ENCODE measurements at places on chromosomes 2 and 18.

DNA sequence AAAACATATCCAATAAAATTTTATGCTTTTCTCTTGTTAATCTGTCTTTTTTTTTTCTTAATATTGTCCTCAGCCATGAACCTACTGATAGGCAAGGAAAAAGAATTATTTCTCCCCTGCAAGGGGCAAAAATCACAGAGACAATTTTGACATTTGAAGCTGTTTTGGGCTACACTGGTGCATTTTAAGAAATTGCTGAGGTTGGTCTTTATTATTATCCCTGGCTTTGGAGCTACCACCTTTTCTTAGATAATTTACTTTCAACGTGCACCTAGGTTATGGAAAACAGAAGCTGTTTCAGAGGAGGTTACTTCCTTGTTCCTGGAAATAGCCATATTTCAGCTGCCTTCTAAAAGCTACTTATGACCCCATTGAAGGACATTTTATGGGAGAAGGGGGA, 195.5 kb upstream of the KYNU start:
- DNase-seq, result no peak

GRCh38 chr2:196307775-196308305, 136.5 kb upstream of the STK17B start:
- DNase-seq, result no peak

GRCh38 chr18:48918660-48919456, 31.9 kb downstream of the SMAD7 start:
- no peak for DNase-seq

- DNase-seq, result no peak
These were observed 10.3 kb upstream of the ACKR3 start for GRCh38 chr2:236558993-236559978.

Data from NCI-H774 (cell line).